C1 segment of cervical spinal cord (tissue), 14 donors: ENCODE measurements at places on chromosomes 3 and 15.

- DNase-seq, result no peak
Measured at GRCh38 chr3:132448216-132448961, 31.1 kb downstream of the DNAJC13 start.

DNA sequence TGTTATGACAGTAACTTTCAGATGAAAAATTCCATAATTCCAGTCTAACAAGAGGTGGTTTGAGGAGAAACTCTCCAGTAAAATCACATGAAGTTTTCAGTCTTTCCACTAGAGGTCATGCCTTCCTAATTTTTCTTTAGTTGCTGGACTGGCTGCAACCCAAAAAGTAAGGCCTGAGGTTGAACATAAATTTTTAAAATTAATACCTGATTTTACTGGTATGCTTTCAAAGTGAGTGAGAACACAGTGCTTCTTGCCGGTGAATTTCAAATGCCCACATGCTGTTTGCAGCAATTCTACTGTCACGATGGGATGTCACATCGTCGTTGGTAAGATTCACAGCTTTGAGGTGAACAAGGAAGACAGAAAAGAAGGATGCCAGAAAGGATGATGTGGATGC lies 89.0 kb upstream of the FGF12 start:
- DNase-seq, result no peak

- no peak for DNase-seq
Measured at GRCh38 chr3:98004721-98005120, 30.4 kb downstream of the GABRR3 start.

DNA sequence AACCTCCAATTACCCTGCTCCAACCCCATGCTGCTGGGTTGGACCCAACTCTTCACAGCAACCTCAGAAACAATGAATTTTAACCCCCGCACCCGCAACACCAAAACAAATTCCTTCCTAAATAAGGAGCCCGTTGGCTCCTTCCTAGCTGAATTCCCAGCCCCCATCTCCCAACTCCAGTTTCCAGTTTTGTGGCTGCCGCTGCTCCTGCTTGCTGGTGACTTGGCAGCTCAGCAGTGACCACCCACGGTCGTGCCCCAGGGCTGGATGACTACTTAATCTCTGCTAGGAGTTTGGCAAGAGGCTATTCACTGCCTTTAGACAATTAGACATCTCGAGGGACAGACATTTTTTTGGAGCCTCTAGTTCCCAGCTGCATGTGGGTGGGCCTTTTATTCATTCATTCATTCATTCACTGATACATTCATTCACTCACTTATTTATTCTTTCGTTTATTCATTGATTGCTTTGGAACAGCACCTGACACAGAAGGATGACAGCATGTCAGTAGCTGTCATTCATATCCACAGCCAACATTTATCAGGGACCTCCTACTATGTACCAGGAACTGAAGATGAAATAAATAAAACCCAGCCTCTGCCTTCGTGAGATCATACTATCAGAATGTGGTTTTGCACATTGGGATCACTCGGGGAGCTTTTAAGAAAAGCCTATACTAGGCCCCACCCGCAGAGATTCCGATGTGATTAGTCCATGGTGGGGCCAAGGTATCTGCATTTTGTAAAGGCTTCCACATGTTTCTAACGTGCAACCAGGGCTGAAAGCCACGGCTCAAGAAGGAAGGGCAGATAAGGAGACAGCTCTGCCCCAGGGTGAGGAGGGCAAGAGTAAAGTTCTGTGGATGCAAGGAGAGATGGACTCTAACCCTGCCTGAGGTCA lies 256.5 kb downstream of the SHQ1 start:
- no peak for DNase-seq
